ENCODE measurements at places on chromosomes 13 and 19.

DNA sequence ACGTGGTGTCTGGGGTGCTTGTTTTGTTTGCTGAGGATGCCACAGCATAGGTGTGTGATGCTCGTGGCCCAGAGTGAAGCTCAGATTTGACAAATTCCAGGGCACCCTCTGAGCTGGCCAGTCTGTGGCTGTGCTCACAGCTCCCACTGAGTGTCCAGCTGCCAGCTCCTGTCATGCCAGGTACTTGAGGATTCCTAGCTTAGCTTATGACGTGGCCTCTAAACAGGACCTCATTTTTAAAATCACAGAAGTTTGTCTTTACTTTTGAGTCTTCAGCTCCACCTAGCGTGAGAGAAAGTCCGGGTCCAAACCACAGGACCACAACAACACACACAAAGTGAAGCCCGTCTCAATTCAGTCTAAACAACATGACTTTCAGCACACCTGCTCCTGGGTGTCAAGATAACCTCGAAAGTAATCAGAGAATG is 117.3 kb downstream of the RAB20 start:
- DNase-seq: no peak

DNA sequence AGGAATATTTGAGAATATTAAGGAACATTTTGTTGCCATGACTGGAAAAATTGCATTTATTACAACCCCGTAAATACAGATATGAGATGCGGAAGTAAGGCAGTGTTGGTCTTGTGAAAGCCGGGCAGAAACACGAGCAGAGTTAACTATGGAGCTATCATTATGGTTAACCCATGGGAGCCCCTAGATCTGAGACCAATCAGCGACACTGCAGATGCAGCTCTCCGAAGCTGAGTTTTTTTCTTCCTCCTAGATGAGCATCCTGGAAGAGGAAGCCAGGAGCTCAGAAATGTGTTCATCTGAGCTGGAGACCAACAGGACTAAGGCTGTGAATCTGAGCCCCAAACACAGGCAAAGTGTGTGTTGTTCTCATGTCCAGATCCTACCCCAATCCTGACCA is 123.0 kb upstream of the KL start:
- DNase-seq: no peak

DNA sequence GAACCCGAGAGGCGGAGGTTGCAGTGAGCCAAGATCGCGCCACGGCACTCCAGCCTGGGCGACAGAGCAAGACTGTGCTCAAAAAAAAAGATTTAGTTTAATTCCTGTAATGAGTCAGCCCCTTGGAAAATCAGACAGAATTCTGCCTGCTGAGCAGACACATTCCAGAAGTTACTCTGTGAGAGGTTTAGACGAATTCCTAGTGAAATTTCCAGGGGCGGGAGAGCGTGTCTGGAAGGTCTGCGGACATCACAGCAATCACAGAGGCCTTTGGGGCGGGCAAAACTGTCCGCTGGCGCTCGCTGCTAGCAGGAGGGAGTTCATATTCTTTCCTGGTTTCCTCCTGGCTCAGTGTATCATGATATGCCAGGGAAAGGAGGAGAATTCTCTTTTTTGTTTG is 17.5 kb downstream of the MISP start:
- DNase-seq: no peak

GRCh38 chr13:35211949-35212348 is 264.5 kb downstream of the MAB21L1 start:
- DNase-seq: no peak

- DNase-seq: no peak
These were observed 19.4 kb upstream of the GSX1 start for GRCh38 chr13:27772651-27773425.

DNA sequence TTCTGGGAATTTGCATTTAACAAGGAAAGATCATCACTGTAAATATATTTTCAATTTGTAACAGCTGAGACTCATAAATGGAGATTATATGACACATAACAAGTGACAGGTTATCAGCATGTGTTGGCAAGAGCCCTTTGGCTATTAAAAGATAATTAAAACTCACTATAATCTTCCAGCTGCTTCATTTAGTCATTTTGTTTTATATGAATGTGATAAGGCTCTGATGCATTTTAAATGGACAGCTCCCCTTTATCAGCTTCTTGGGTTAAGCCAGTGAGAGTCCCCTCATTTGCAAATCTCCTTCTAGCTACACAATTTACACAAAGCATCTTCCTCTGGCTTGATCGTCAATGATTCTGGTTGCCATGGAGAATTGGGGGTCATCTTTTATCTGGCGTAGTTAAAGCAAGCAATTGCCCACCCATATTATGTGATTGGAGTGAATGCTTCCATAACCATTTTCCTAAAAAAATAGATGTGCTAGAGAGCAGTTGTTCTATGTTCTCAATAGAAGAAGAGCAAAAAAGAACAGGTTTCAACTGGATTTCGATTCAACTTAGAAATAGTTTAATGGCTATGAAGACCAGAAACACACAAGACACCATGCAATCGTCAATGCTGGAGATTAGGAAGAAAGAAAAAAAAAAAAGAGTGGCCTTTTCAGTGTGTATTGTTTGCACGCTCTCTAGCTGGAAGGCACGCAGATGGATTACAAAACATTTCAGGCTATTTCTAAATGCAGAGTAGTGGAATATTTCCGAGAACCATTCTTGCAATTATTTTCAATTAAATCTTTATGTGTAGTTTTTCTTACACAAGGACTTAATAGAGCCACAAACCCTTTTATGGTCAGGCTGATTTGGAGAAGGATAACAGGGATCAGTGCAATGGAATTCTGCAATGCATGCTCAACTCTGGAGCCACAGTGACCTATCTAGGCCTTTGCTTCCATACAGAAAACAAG is 27.4 kb downstream of the STARD13 start:
- no peak for DNase-seq

GRCh38 chr13:43285933-43286597 is 262.7 kb downstream of the DNAJC15 start:
- DNase-seq: no peak

DNA sequence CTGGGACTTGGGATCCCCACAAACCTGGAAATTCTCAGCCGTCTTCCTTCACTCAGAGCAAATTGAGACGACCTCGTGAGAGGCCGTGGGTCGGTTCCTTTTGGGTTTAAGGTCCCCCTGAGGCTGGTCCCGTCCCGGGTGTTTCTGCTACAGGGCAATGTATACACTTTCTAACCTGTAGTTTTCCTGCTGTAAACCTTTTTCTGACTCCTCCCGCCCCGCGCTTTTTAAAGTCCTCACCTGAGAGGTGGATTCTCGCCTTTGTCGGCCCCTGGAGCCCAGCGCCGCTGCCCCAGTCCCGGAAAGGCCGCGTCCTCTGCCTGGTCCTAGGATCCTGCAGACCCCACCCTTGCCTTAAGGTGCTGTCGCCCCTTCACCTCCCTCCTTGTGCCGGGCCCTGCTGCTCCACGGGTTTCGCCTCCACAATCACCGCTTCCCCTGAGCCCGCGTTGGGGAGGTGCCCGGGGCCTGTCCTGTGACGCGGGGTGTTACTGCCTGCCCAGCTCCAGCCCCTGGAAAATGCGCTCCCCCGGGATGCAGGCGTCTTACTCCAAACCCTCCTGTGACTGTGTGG is 391 bp downstream of the ZNF761 start:
- DNase-seq: peak; percentile 41

DNA sequence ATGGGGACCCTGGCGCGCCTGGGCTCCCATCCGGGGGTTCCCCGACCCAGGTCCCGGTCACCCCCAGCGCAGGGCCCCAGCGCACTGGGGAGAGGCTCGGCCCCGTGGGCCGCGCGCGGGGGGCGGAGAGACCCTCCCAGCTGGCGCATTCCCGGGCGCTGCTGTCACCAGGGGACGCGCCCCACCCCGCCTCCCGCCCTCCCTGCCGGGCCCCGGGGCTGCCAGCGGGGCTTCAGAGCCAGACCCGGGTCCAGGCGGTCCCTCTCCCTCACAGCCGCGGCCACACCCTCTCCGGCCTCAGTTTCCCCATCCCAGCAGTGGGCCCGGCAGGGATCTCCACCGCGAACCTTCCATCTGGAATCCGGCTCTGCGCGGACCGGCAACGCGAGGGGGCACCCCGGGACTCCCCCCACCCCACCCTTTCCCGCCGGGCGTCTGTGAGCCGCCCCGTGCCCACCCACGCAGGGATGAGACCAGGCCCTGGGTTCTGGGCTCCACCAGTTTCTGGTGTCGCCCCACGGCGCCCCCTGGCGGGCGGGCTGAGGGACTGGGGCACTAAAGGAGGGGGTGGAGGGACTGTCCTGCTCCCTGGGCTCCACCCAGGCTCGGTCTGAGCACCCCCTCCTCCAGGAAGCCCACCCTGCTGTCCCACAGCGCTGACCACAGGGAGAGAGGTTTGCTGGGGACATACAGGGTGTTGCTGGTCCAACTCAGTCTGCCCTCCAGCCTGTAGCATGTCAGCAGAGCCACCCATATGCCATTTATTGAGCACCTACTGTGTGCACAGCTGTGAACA is 878 bp upstream of the ADAMTSL5 start:
- DNase-seq: peak; percentile 83

- no peak for DNase-seq
These were observed 13.6 kb downstream of the CCDC122 start for GRCh38 chr13:43865892-43866291.

- DNase-seq: no peak
These were observed 42.8 kb downstream of the SLC6A16 start for GRCh38 chr19:49282184-49282583.

GRCh38 chr13:37366044-37366770 is 232.4 kb downstream of the POSTN start:
- DNase-seq: no peak

DNA sequence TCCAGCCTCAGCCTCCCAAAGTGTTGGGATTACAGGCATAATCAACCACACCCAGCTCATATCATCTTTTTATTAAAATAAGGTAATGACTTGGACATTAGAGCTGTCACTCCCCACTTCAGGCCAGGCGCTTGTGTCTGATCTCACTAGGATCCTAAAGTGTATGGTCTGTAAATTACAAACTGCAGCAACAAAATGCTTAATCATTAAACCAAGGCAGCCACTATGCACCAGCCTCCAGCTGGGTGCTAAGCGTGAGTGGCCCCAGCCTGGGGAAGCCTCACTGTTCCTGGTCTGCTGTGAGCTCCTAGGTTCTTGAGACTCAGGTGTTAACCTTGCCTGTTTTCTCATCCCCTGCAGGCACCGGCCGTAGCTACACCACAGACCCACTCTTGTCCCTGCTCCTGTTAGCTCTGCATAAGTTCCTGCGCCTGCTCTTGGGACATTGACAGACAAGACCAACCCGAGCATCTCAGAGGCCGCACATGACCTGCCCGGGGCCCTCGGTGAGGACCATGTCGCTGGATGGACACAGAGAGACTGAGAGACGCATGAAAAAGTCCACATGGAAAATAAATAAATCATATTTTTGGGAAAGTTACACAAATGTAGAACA is 37.8 kb downstream of the VSTM2B start:
- DNase-seq: no peak

DNA sequence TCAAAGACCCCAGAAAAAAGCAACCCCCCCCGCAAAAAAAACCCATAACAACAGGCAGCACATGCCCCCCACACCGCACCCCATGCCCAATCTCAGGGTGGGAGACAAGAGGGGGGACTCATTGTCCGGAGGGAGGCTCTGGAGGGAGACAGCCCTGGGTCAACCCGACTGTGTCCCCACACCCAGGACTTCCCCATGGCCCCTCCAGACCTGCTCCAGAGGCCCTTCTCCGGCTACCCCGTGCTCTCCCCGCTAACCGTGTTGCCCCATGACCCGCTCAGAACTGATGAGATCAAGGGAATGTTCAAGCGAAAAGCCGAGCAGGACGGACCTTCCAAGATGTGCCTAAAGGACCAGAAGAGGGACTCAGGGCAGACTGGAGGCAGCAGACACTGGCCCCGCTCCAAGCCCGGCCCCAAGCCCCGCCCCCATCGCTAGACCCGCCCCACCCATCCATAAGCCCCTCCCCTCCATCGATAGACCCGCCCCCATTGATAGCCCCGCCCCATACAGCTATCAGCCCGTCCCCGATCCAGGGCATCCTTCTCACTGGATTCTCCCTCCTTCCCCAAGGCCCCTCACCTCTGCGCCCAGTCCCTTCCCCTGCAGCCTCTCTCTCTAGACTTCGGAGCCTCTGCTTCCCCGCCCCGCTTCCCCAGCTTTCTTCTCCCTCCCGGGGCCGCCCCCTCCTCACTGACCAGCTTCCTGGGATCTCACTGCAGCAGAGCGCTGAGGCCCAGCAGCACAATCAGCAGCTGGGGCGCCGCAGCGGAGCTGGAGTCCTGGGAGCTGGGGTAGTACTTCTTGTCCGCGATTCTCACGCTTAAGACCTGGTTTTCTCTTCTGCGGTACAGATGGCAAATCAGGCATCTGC is 2.2 kb downstream of the BST2 start:
- DNase-seq: peak; percentile 72

- DNase-seq: no peak
These were observed 18.6 kb downstream of the BRD4 start for GRCh38 chr19:15313649-15314279.

DNA sequence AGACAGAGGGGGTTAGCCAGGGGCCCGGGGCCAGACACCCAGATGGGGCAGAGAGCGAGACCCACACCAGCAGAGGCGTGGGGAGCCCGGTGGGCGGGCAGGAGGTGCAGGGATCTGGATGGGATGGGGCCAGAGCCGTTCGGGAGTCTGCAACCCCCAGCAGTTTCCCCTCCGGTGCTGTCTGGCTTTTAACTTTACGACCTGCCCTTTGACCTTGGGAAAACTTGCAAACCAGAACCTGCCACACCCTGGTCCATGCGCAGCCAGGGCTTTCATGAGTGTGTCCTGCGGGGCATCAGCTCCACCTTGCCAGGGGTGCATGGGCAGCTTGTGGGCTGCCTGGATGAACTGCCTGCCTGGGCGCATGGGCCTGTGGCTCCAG is 9.8 kb downstream of the JOSD2 start:
- no peak for DNase-seq

DNA sequence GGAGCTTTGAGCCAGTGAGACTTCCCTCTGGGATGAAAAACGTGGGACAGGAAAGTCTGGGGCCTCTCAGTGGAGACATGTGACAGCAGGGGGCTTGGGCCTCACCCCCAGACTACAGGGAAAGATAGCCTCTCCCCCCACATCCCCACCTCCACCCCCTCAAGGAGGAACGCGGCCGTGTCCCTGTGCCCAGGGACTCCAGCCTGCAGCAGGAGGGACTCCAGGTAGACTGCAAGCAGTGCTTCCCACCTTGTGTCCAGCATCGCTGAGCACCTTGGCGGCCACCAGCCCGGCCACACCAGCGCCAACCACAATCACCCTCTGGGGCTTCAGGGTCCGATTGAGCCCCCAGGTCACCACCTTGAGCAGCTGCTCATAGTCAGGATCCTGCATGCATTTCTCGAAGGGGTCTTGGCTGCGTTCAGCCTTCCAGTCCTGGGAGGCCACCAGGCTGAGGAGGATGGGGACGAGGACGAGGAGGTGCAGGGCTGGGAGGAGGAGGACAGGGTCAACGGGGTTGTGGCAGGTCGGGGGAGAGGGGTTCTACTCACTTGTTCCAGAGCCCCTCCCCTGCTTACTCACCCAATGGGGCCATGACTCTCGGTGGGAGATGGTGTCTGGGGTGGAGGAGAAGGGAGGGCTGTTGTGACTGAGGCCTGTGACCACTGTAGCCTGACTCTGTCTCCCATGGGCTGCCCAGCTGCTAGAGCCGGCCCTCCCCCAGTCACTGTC is 955 bp downstream of the IL4I1 start:
- DNase-seq: peak; percentile 77

- DNase-seq: no peak
These were observed 15.7 kb downstream of the MOB3A start for GRCh38 chr19:2080336-2080988.

Measured in stimulated activated CD8-positive, alpha-beta memory T cell treated with anti-CD3 and anti-CD28 coated beads, Interleukin-4, amount 100 ng/mL, for 48 hours (primary cell).